ENCODE measurements at places on chromosomes 1 and 21. TPM values are rescaled to one million over a fixed set of nuclear protein-coding genes. Genes with fewer than 3 reads are reported as not detected.

GRCh38 chr1:42960122-42960390 is 1.4 kb upstream of the SLC2A1 start:
- DNase-seq: no peak

GRCh38 chr1:93554883-93555872 is 107.3 kb downstream of the FNBP1L start:
- no peak for DNase-seq

GRCh38 chr1:40317394-40318074 is 448 bp upstream of the COL9A2 start:
- DNase-seq: no peak

GRCh38 chr1:25501235-25502058 is 42.0 kb upstream of the LDLRAP1 start:
- no peak for DNase-seq

DNA sequence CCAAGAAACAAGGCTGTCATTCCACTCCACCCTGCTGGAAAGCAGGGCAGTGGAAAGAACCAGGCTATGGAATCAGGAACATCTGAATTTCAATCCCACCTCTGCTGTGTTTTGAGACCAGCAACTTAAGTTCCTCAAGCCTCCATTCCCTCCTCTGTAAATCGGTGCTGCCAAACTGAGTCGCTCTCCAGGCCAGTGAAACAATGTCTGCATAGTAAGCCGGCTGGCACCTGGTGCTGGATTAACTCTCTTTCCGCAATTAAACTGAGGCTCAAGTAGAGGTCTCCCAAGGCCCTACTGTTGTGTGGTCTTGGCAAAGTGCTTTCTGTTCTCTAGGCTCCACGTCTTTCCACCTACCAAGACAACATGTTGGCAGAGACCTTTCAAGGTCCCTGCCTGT is 65.3 kb downstream of the SSBP3 start:
- no peak for DNase-seq

DNA sequence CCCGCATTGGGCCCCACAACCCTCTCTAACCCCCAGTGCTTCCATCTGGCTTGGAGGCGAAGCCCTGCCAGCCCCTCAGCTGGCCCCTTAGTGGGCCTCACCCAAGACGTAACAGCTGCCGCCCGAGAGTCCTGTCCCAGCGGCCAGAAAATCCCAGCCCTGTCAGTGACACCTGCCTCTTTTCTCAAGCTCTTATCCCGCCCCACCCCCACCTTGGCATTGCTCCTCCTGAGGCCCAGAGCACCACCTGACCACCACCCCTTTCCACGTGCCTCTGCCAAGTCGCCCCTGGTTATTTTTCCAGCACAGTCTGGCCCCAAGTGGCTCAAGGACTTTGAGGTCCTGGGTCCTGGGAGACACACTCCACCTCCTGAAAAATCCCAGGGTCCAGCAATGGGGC is 5.9 kb upstream of the CTRC start:
- no peak for DNase-seq

GRCh38 chr1:82139751-82140468 is 339.2 kb downstream of the ADGRL2 start:
- DNase-seq: no peak

- no peak for DNase-seq
Measured at GRCh38 chr1:108512239-108513043, 47.5 kb upstream of the EEIG2 start.

DNA sequence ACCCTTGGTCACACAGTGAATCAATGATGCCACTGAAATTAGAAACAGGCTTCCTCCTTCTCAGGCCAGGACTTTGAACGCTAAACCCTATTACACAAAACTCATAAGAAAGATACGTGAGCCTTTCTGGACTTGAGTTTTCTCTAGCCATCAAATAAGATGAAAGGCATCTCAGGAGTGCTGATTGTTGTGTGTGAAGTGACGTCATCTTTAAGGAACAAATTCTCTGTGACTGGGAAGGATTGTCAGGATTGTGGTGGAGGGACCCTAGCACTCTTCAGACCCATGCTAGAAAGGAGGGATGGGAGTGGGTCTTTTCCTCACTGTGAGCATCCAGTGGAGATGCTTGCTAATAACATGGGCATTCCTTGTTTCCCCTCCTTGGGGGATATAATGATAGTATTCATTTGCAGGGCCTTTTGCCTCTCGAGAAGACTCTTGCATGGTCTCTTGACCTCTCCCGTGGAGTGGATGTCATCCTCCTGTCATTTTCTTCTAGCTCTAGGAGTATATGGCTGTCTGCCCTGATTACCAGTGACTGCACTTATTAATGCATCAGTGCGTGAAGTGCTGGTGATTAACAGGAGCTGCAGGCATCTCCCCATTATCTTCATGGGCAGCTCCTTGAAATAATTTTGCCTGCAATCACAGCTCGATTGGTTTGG is 39.9 kb downstream of the SPATA46 start:
- DNase-seq: no peak

Gene DIO1
- 5.6 TPM for polyA plus RNA-seq

Gene GUCA2A
- polyA plus RNA-seq: not detected

Gene ILF2
- polyA plus RNA-seq: 353 TPM

Gene RIIAD1
- not detected for polyA plus RNA-seq

Gene S100A11
- polyA plus RNA-seq: 297 TPM

Data from right renal cortex interstitium (tissue), 3 donors.